ENCODE measurements at places on chromosomes 1 and 21.

- peak; percentile 95 for DNase-seq
These were observed at the start of the genes CPTP and INTS11 for GRCh38 chr1:1324524-1325287. TSS of gene CPTP (plus strand) at chr1:1324802. CDS start at chr1:1326911, 2,109 bp downstream. TSS of gene INTS11 (minus strand) at chr1:1324660. CDS start at chr1:1324608, 52 bp downstream.

DNA sequence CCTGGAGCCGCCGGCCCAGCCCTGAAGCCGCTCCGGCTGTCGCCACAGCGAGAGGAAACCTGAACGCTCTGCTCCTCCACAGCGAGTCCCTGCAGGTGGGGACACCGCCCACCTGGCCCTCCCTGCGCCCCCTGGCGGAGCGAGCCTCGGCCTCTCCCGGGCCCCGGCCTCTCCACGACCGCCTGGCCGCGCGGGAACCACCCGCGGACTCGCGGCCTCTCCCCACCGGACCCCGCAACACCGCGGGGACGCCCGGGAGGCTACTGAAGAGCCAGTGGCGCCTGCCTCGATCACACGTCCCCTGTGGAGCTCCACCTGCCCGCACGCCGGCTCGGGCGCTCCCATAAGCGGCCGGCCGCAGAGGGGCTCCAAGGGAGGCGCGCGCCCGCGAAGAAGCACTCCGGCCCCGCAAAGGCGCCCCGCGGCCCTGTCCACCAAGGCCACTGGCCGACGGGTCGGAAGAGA is 109.6 kb downstream of the KCNN3 start:
- DNase-seq = peak; percentile 75

- no peak for DNase-seq
These were observed 339 bp downstream of the LHX4 start for GRCh38 chr1:180230416-180230790.

GRCh38 chr1:14737561-14738094 is 139.1 kb downstream of the KAZN start:
- DNase-seq = no peak

DNA sequence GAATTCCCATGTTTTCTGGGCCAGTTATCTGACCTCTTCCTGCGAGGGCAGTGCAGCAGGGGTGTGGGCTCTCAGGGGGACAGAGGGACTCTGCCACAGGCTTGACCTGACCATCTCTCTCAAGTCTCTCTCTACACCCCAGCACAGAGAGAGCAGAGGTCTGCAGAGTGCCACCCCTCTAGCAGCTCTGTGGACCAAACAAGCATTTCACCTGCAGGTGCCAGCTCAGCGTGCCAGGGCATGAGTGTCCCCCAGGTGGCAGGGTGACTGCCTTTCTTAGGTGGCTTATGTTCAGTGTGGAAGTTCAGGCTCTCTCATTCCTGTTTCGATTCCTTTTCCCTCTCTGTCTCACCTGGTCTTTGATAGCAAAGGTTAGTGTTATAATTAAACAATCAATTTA is 191.3 kb downstream of the CACNA1E start:
- no peak for DNase-seq

- DNase-seq = no peak
These were observed 37.0 kb downstream of the PGM1 start for GRCh38 chr1:63630238-63630637.

- no peak for DNase-seq
These were observed 142.5 kb downstream of the SYT2 start for GRCh38 chr1:202567738-202568137.

- DNase-seq = no peak
These were observed 8.5 kb downstream of the HLX start for GRCh38 chr1:220887520-220888416.

GRCh38 chr21:42079008-42079938 is 8.2 kb downstream of the UMODL1 start:
- DNase-seq = no peak
